Activated CD4-positive, alpha-beta T cell treated with anti-CD3 and anti-CD28 coated beads, Interleukin-10, Interleukin-2, amounts not matched to agents 100 ng/mL and 50 ng/mL, durations not matched to agents 16 hours and 8 hours (primary cell): ENCODE measurements at places on chromosomes 6 and 20.

GRCh38 chr20:39800548-39800947, 838.4 kb downstream of the DHX35 start:
- no peak for DNase-seq

DNA sequence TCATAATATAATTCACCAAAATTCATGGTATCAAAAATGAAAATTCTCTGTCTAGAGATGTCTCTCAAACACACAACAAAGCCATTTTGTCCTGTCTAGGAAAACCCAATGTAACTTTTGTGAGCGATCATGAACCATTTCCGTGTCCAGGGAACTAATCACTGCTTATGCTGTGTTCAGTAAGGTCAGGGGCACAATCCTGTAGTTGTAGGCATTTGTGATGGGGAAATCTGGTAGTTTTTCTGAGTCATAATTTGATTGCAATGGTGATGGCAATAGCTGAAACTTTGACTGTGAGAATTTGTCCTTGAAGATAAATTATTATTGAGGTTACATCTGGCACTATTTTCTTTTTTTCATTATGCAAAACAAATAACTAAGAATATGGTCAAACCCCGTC, 21.0 kb upstream of the GCLC start:
- DNase-seq = no peak

- DNase-seq = no peak
Observed at GRCh38 chr6:129882510-129883023, 21.5 kb upstream of the TMEM244 start.

DNA sequence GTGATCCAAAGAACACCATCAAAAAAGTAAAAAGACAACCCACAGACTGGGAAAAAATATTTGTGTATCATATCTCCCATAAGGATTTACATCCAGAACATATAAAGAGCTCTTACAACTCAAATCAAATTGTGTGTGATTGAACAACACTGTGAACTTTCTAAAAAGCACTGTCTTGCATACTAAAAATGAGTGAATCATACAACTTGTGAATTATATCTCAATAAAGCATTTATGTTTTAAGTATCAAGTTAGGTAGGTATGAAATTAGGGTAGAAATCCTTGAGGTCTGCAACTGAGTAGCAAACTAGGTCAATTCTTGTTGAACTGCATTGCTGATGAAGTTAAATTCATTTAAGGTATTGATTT, 14.1 kb downstream of the SAMHD1 start:
- no peak for DNase-seq

- no peak for DNase-seq
Observed at GRCh38 chr6:68114463-68115047, 520.5 kb upstream of the ADGRB3 start.
